Natural killer cell treated with Interleukin-12 subunit alpha and Interleukin-12 subunit beta and Interleukin-15 and Interleukin-18, amount 100 ng/mL, for 72 hours (primary cell): ENCODE measurements at places on chromosomes 5 and 9. TPM values are rescaled to one million over a fixed set of nuclear protein-coding genes. Genes with fewer than 3 reads are reported as not detected.

- no peak for DNase-seq
- no peaks in the 10 kb centered on the region for H3K36me3 ChIP-seq
- H3K4me3 ChIP-seq: no peak overlapping the region
- no peak overlapping the region for H3K27ac ChIP-seq
Observed at GRCh38 chr9:76882686-76883085, 23.2 kb downstream of the PRUNE2 start.

DNA sequence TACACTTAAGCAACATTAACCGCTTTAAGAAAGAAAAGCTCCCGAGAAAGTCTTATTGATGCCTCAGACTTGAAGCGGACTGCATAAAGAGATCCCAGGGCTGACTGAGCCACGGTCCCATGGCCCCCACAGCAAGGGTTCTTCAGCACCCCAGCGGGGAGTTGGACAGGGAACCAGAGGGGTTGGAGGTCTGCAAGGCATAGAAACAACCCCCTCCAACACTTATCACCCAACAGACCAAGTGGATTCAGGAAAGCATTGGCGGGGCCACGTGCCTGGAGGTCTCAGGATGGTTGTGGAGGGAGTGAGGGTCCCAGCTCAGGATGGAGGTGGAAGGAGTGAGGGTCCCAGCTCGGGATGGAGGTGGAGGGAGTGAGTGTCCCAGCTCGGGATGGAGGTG lies 143.7 kb upstream of the IRX2 start:
- no peak overlapping the region for H3K4me3 ChIP-seq
- no peaks in the 10 kb centered on the region for H3K4me1 ChIP-seq
- no peaks in the 10 kb centered on the region for H3K36me3 ChIP-seq
- H3K27ac ChIP-seq: no peak overlapping the region

GRCh38 chr5:93800988-93801811 lies 59.8 kb upstream of the POU5F2 start:
- no peak overlapping the region for H3K27ac ChIP-seq
- no peaks in the 10 kb centered on the region for H3K27me3 ChIP-seq
- H3K36me3 ChIP-seq: no peaks in the 10 kb centered on the region
- H3K4me3 ChIP-seq: no peak overlapping the region

GRCh38 chr5:132813599-132814502 lies 749 bp downstream of the SOWAHA start:
- no peaks in the 10 kb centered on the region for H3K36me3 ChIP-seq
- no peak for DNase-seq
- H3K4me1 ChIP-seq: peaks cover 7% of the 10 kb centered on the region
- H3K4me3 ChIP-seq: no peak overlapping the region

GRCh38 chr9:6355728-6356127 lies 27.6 kb downstream of the TPD52L3 start:
- H3K27ac ChIP-seq: no peak overlapping the region
- H3K4me1 ChIP-seq: no peaks in the 10 kb centered on the region
- DNase-seq: no peak
- no peaks in the 10 kb centered on the region for H3K36me3 ChIP-seq
- H3K27me3 ChIP-seq: peaks cover 6% of the 10 kb centered on the region

GRCh38 chr5:63211448-63212132 lies 633.0 kb downstream of the LRRC70 start:
- no peaks in the 10 kb centered on the region for H3K4me1 ChIP-seq
- H3K36me3 ChIP-seq: no peaks in the 10 kb centered on the region
- H3K27me3 ChIP-seq: no peaks in the 10 kb centered on the region

DNA sequence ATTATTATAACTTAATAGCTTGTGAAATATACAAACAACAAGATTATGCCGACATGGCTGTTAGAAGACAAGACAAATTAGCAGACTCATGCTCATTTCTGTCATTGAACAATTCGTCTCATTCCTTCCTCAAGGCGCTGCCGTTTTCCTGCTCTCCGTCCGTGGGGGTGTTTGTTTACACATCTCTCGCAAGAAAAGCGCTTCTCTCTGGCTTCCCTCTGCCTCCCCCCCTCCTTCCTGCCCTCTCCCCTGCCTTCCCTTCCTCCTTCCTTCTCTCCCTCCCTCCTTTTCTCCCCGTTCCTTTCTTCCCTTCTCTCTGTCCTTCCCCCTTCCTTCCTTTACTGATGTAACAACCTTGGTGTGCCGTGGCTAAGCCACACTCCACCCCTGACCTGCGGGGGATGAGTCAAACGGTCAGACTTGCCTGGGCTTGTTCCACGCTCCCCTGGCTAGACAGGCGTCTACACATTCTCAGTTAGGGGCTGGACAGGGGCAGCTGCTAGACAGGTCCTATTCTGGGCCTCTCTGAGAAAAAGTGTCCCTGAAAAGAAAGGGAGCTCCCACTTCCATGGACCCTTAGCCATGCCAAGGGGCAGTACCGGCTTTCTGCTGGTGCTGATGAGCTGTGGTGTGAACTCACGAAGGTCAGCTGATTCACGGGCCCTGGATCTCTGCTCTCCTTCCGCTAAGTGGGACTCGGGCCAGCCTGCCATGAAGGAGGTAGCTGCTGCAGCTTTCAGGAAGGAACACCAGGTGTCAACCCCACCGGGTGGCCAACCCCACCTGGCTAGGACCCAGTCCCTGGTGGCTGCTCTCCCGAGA lies 32.0 kb upstream of the SPTLC1 start:
- peak overlapping the region; percentile 47 for H3K4me3 ChIP-seq
- peaks cover 37% of the 10 kb centered on the region for H3K27me3 ChIP-seq
- peaks cover 6% of the 10 kb centered on the region for H3K4me1 ChIP-seq
- no peaks in the 10 kb centered on the region for H3K36me3 ChIP-seq
- DNase-seq: no peak

DNA sequence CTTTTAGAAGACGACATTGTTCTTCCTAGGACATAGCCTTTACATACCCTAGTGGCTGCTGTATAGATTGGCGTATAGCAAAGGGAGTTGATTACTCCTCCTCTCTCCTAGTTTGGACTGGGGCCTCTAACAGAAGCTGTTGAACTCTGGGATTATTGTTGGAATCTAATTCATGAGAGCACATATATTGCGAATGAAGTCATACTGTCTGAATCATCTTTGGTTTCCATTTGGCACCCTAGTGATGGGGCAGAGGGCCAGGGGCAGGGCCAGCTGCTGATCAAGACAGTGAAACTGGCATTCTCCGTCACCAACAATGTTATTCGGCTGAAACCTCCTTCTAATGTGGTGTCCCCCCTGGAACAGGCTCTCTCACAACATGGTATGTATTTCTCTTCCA lies 40.3 kb downstream of the NUP188 start:
- H3K4me3 ChIP-seq: no peak overlapping the region
- H3K27me3 ChIP-seq: no peaks in the 10 kb centered on the region
- no peak overlapping the region for H3K27ac ChIP-seq

DNA sequence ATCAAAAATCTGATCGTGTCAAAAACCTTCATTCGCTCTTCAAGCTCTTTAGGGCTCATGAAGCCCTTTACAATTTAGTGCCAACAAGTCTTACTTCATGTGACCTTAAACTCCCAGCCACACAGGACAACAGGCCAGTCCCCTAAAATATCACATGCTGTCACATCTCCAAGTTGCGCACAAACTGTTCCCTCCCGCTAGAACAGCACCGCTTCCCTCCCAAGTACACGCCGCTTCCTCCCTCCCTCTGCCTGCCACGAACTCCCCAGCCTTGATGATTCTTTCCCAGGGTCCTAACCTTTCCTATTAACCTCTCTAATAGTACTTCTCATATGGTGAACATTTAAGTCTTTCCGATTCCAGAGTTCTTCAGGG lies 91.2 kb downstream of the TLE1 start:
- no peaks in the 10 kb centered on the region for H3K36me3 ChIP-seq
- no peak for DNase-seq
- peaks cover 33% of the 10 kb centered on the region for H3K4me1 ChIP-seq
- H3K4me3 ChIP-seq: peak overlapping the region; percentile 64
- H3K27me3 ChIP-seq: no peaks in the 10 kb centered on the region

GRCh38 chr9:19286634-19287188 lies 56.2 kb downstream of the DENND4C start:
- no peak overlapping the region for H3K4me3 ChIP-seq
- H3K4me1 ChIP-seq: peaks cover 17% of the 10 kb centered on the region
- H3K27me3 ChIP-seq: no peaks in the 10 kb centered on the region
- peaks cover 7% of the 10 kb centered on the region for H3K36me3 ChIP-seq
- no peak overlapping the region for H3K27ac ChIP-seq

GRCh38 chr9:135060461-135061116 lies 26.9 kb upstream of the OLFM1 start:
- no peak overlapping the region for H3K4me3 ChIP-seq
- H3K4me1 ChIP-seq: no peaks in the 10 kb centered on the region
- peaks cover 39% of the 10 kb centered on the region for H3K27me3 ChIP-seq
- H3K36me3 ChIP-seq: no peaks in the 10 kb centered on the region
- DNase-seq: no peak

DNA sequence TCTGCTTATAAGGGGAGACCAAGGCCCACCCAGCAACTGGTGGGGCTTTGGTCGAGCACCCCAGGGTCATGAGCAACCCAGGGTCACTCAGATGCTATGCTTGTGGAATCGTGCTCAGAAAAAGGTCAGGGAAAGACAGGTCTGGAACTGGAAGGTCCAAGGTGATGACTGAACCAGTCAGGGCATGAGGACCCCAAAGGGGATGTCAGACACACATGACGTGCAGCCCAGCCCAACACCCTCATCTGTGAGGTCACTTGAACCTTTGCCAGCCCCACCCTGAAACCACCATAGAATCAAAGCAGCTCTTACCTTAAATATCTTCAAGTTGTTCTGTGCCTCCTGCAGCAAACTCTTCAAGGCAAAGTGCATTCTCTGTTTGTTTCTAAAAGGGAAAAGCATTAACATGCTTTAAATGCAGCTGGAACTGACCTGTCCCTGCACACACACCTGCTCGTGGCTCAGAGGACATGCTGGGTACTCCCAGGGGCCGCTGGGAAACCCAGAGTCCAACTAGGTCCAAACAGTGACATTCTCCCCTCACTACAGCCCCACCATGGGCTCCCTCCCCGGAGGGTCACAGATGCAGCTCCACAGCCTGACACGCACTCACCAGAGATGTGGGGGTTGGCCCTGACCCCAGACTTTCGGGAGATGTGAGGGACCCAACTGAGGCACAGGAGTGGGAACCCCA lies 29.4 kb downstream of the IPPK start:
- no peak for DNase-seq
- peaks cover 7% of the 10 kb centered on the region for H3K4me1 ChIP-seq
- H3K4me3 ChIP-seq: no peak overlapping the region
- H3K27me3 ChIP-seq: no peaks in the 10 kb centered on the region
- H3K27ac ChIP-seq: no peak overlapping the region
- H3K36me3 ChIP-seq: peaks cover 20% of the 10 kb centered on the region

DNA sequence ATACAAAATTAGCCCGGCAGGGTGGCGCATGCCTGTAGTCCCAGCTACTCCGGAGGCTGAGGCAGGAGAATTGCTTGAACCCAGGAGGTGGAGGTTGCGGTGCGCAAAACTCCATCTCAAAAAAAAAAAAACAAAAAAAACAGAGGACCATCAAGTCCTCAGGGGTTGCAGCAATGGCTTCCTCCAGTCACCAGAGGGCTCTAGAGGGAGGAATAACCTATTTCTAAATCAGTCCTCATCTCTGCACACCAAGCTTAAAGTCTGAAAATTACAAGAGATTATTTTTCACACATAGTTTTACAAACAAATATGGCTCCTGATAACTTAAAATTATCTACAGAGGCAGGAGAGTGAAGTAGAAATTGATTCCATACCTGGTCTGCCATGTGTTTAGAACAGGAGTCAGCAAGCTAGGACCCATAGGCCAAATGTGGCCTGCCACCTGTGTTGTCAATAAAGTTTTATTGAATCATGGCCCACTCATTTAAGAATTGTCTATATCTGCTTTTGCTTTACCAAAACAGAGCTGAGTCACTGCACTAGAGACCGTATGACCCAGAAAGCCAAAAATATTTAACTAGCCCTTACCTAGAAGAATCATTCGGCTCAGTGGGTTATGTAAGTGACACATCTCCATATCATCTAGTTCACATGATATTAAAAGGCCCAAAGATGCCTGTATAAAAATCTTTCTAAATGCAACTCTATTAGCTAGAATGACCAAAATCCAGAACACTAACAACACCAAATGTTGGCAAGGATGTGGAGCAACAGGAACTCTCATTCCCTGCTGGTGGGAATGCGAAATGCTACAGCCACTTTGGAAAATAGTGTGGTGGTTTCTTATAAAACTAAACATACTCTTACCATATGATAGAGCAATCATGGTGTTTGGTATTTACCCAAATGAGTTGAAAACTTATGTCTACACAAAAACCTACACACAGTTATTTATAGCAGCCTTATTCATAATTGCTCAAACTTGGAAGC lies 207.7 kb downstream of the FRMD3 start:
- no peaks in the 10 kb centered on the region for H3K27me3 ChIP-seq
- H3K4me1 ChIP-seq: peaks cover 4% of the 10 kb centered on the region
- H3K36me3 ChIP-seq: no peaks in the 10 kb centered on the region
- H3K27ac ChIP-seq: no peak overlapping the region

Gene CDHR2
- total RNA-seq: 0.40 TPM

Gene C9
- not detected for total RNA-seq

Gene IL7R
- 21.6 TPM for total RNA-seq

Gene EMB
- total RNA-seq: 70.5 TPM

Gene SARDH
- 0.36 TPM for total RNA-seq

Gene FAM151B
- not detected for total RNA-seq

Gene SVEP1
- not detected for total RNA-seq
